ENCODE measurements at places on chromosomes 2 and 18.

- DNase-seq, result no peak
Observed at GRCh38 chr18:10852385-10853303, 296.7 kb downstream of the PIEZO2 start.

- no peak for DNase-seq
Observed at GRCh38 chr2:133090358-133090757, 420.4 kb upstream of the LYPD1 start.

- DNase-seq, result no peak
Observed at GRCh38 chr2:38533180-38533579, 69.5 kb downstream of the HNRNPLL start.

DNA sequence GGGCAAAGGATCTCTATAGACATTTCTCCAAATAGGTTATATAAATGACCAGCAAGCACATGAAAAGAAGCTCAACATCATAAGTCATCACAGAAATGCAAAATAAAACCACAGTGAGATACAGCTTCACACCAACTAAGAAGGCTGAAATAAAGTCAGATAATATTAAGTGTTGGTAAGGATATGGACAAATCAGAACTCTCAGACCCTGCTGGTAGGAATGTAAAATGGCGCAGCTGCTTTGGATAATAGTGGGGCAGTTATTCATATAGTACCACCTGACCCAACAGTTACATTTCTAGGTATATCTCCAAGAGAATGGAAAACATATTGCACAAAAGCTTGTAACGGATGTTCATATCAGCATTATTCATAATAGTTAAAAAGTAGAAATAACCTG lies 14.0 kb downstream of the EPB41L5 start:
- DNase-seq, result no peak

DNA sequence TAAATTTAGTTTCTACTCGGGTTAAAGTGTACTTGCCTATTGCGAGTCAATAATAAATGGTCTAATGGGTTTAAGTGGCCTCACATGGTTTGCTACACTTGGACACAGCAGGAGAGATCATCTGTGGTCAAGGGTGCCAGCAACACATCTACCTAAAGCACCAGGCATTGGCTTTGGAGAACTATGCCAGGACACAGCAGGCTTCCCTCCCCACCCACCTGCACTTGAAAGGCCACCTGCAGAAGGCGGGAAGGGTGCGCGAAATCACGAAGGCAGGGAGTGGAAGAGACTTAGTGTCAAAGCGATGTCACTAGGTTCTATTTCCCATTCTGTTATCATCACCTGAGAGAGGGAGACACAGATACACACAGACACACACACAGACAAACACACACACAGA lies 44.5 kb downstream of the MYT1L start:
- DNase-seq, result no peak

DNA sequence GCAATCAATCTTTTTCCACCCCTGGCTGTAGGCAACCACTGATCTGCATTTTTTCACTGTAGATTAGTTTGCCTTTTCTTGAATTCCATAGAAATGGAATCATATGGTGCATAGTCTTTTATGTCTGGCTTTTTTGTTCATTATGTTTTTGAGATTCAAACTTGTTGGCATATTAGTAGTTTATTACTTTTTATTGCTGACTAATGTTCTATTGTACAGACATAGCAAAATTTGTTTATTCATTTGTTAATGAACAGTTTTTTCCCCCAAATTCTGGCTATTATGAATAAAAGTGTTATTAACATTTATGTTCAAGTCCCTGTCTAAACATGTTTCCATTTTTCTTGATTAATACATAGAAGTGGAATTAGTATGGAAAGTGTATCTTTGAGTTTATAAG lies 21.4 kb upstream of the WDSUB1 start:
- DNase-seq, result no peak

GRCh38 chr2:131032393-131032836 lies 60.8 kb downstream of the FAM168B start:
- no peak for DNase-seq

DNA sequence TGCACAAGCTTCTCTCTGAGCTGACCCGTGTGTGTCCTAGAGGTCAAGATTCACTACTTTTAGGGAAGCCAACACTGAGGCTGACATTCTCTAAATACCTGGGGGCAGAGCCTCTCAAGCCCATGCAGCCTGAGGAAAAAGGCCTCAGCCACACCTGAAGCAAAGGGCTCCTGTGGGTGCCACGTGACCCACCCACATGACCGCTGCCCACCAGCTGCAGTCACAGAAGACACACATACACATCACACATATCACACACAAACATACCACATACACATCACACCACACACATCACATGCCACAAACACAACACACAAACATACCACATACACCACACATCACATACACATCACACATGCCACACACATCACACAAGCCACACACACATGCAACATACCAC lies 14.6 kb downstream of the TMEM177 start:
- DNase-seq, result no peak

DNA sequence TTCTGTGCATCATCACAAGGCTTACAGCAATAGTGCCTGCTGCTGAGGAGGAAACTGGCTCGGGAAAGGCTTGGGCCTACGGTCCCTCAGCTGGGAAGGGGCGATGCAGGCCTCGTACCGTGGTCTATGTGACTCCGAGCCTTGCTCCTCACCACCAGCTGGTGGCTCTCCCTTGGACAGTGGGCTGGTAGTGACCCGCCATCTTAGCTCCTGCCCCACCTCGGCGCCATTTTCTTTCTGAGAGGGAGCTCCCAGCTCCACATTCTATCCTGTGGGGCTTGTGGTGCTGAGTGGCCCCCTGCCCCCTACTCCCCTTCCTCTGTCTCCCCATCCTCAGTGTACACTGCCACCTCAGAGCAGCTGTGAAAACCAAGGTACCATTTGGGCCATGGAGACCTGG lies 255.7 kb downstream of the KLHL29 start:
- no peak for DNase-seq

DNA sequence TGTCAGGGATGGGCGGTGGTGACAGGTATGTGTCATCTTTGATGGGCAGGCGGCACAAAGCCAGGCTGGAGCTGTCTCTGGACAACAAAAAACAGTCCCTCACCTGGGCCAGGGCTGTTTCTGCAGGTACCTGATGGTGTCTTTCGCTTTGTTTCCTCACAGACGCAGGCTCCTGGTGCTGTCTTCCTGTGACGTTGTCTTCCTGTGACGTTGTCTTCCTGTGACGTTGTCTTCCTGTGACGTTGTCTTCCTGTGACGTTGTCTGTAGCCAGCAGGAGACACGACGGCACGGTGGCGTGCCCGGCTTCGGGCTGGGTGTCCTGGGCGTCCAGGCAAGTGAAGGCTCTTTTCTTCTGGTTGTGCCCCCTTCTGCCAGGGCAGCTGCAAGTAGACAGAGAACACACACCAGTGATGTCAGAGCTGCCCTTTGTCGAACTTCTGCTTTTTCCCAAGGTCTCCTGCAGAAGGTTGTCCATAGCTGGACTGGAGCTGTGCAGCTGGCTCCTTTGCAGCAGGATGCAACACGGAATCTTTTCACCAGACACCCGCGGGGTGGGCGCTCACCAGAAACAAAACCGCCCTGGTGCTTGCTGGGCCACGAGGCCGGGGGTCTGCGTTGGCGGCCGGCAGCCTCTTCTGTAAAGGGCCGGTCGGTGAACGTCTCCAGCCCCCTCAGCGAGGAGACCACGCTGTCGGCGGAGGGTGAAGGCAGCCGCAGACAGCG lies 21.1 kb downstream of the GPR35 start:
- no peak for DNase-seq
